ENCODE measurements at places on chromosomes 12 and 14.
A peak's percentile ranks its signal among the peaks of the same experiment; 100 is the strongest.

GRCh38 chr12:57998251-57998650 lies 56.9 kb downstream of the ATP23 start:
- DNase-seq = no peak

DNA sequence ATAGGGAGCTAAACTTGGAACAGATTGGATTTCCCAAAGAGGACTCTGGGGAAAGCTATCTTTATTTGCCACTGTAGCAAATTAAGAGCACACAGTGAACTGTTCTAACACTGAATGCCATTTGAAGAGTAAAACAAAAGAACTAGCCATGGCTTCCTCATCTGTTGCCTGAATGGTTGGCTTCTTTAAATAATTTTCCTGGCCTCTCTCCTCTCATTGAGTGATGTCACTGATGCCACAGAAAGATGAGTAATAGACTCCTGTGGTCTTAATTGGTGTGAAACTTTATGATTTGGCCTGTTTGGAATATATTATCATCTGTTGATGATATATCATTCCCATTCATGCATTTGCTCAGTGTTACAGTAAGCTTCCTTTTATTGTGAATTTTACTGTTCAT lies 42.5 kb downstream of the WDR20 start:
- DNase-seq = no peak

GRCh38 chr12:61750604-61751003 lies 509.6 kb upstream of the USP15 start:
- no peak for DNase-seq

- no peak for DNase-seq
These were observed 3.0 kb upstream of the CLEC2B start for GRCh38 chr12:9872162-9872561.

DNA sequence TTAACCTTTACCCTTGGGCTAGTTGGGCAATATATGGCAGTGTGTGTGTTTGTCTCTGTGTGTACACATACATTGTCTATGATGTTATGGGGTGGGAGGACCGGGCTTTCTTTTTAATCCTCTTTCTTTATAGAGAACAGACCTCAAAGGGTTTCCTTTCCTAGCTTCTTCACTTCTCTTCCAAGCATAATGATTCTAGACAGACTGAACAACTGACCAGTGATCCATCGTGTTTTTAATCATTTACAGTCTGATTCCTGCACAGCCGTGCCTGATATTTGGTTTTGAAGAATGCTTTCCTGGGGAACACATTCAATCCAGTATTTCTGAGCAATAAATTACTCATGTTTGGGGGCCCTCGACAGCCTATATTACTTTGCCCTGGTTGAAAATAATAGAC lies 481.1 kb upstream of the DCN start:
- no peak for DNase-seq

GRCh38 chr12:40105515-40106201 lies at the start of gene SLC2A13:
SLC2A13 (minus strand) TSS chr12:40106081; CDS start chr12:40105808, 273 bp downstream.
- peak; percentile 26 for DNase-seq

DNA sequence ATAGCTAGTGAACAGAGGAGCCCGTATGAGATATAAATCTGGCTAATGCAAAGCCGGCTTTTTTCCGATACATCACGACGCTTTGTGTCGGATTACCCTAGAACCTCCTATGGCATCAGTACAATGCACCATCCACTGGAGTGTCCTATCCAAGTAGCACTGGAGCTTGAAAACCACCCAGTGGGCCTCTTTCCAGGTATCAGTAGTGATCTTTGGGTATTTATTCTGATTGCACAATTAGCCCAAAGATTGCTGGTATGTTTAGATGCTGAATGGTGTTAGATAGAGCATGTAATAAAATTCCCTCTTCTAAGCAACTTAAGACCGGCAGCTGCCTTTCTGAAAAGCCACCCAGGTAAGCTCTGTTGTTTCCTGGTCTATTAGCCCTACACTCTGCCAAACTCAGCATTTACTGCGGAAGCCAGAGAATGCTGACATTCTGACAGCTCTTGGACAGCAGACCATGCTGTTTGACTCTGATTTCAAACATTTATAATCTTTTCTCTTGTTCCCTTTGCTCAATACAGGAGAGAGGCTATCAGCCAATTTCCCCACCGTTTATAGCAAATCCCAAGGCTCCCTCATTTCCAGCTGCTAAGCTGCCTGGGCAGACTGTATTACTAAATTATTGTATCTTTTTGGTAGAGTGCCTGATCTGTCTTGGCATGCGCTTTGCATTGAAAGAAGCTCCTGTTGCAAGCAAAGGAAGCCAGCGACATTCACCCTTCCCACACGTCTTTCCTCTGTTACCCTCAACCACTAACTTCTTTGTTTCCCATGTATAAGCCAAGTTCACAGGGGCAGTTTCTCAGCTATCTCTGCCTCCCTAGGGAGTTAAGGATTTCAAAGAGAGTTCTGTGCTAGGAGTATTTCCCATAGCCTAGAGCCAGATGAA lies 388.3 kb upstream of the GARIN6 start:
- DNase-seq = no peak

GRCh38 chr14:24133735-24134134 lies 2.3 kb upstream of the PSME1 start:
- DNase-seq = no peak

- DNase-seq = no peak
These were observed 330.0 kb downstream of the SYT1 start for GRCh38 chr12:79194595-79194994.

DNA sequence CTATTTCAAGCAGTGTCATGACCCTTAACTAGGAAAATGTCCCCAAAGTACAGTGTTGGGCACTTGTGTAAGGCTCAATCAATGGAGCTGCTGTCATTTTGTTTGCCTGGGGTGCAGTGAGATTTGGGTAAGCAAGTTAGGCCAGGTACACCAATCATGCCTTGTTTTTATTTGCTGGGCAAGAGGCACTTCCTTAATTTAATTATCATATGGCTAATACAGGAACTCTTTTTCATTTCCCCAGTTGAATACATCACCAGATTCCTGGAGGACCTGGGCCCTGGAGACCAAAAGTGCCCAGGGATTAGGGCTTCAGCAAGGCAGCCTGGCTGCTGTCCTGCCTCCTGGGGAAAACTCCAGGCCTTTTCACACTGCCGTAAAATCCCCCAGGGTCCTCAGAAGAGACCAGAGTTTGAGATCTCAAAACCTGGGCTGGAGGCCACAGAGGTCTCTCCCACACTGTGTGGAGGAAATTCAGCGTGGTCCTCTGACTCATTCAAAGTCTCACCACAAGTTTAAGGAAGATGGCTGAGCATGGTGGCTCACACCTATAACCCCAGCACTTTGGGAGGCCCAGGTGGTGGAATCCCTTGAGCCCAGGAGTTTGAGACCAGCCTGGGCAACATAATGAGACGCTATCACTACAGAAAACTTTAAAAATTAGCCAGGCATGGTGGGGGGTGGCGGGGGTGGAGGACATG lies 28.4 kb upstream of the FOXN3 start:
- DNase-seq = no peak

GRCh38 chr14:25756876-25757275 lies 706.9 kb upstream of the STXBP6 start:
- no peak for DNase-seq

All from activated naive CD4-positive, alpha-beta T cell (primary cell).